ENCODE measurements at places on chromosomes 13 and 19.

DNA sequence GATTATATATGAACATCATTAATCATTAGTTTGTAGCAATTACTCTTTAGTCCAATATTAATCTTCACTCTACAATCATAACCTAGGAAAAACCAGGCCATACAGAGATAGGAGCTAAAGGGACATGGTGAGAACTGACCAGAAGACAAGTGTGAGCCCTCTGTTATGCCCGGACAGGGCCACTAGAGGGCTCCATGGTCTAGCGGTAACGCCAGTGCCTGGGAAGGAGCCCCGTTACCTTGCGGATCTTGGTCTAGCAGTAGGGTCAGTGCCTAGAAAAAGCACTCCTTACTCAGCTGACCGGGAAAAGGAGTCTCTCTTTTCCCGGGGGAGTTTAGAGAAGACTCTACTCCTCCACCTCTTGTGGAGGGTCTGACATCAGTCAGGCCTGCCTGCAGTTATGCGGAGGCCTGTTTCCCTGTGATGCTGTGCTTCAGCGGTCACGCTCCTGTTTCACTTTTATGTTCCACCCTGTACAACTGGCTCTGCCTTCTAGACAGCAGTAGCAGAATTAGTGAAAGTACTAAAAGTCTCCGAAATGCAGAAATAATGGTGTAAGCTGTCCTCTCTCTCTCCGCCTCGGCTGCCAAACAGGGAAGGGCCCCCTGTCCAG is 13.8 kb downstream of the OR7D4 start:
- DNase-seq = peak; percentile 80

- no peak for DNase-seq
Observed at GRCh38 chr13:57424379-57424778, 207.2 kb upstream of the PCDH17 start.

DNA sequence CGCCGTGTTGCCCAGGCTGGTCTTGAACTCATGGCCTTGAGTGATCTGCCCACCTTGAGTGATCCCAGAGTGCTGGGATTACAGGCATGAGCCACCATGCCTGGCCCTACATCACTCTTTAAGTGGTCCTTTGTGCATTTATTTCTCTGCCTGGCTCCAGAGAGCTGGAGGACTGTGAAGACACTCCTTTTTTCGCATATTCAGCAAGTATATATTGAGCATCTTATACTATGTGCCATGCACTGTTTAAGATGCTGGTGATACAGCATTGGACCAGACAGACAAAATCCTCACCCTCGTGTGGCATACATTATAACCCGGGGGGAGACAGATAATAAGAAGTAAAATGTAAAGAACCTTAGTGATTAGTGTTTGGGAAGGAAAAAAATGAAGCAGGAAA is 66.8 kb upstream of the NPAS1 start:
- DNase-seq = no peak

- DNase-seq = no peak
Observed at GRCh38 chr19:45110851-45111266, 17.9 kb downstream of the PPP1R37 start.

GRCh38 chr19:12785431-12786031 is 5.8 kb upstream of the JUNB start:
- DNase-seq = no peak

DNA sequence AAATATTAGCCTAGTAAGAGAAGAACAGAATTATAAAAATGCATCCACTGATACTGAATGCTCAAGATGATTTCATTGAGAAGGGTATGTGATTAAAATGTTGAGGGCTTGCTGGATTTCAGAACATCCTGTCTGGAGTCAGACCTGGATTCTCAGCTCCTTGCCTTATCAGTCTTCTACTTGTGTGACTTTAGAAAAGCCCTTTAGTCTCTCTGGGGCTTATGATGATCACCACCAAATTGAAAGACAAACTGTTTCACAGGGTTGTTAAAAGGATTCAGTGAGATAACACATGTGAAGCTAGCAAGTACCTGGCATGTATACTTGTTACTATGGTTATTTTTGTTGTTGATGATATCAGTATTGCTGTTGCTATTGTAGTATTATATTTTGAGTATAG is 118.4 kb downstream of the GPC6 start:
- DNase-seq = no peak

DNA sequence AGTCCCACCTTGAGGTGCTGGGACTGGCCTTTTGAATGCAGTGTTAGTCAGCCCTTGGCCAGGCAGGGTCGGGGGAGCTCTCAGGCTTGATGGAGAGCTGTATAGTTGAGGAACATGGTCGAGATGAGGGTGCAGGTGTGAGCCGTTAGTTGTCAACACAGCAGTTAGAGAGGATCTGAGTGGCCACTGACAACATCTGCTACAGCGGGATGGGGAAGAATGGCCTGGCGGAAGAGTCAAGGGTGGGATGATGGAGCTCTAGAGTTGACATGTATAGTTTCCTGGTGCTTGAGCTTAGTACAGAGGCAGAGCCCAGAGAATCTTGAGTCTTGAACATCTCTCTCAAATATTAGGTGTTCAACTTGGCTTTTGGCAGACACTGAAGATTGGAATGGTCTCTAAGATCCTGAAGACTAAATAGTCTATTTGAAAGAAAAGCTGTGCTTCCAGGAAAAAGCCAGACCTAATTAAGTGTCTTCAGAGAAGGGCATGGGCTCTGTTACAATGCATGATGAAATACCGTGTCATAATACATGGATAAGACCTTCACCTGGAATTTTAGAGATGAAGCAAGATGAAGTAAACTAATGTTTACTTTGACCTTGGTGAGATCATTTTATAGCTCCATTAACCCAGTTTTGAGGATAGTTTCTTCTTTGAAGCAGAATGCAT is 9.7 kb downstream of the PCCA start:
- DNase-seq = no peak

GRCh38 chr19:19406878-19407632 is 1.6 kb downstream of the GATAD2A start:
- DNase-seq = peak; percentile 39

DNA sequence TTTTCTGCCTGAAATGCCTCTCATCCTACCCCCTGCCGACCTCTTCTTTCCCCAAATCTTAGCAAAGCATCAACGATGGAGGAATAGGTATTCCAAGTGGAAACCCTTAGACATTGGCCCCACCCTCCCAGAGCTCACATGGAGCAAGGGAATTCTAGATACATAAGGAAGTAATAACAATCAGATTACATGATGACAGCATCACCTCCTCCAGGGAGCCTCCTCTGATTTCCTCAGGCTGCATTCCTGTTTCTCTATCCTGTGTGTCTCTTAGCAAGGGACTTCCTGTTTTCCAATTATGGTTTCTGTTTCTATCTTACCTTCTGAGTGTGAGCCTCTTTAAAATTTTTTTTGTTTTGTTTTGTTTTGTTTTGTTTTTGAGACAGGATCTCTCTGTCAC is 246.6 kb downstream of the TSHZ3 start:
- DNase-seq = no peak

DNA sequence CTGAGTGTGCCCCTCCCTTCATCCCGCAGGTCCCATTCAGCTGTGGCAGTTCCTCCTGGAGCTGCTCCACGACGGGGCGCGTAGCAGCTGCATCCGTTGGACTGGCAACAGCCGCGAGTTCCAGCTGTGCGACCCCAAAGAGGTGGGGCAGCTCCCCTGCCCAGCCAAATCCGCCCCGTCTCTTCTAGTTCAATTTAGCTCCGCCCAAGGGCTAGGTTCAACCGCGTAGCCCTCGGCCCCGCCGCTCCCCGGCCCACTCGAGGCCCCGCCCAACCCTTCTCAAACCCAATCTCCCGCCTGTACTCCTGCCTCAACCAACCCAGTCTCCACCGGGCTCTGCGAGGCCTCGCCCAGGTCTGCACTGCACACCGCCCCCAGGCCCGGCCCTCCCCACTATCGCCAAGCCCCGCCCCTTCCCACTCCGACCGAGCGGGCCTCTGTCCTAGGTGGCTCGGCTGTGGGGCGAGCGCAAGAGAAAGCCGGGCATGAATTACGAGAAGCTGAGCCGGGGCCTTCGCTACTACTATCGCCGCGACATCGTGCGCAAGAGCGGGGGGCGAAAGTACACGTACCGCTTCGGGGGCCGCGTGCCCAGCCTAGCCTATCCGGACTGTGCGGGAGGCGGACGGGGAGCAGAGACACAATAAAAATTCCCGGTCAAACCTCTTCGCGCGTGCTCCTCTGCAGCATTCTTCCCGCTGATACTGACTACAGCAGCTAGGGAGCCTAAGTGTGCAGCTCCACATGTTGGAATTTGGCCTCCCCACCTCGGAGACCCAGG is 2.9 kb downstream of the ETV2 start:
- DNase-seq = peak; percentile 88

- DNase-seq = no peak
Observed at GRCh38 chr13:93775507-93776108, 549.0 kb downstream of the GPC6 start.

DNA sequence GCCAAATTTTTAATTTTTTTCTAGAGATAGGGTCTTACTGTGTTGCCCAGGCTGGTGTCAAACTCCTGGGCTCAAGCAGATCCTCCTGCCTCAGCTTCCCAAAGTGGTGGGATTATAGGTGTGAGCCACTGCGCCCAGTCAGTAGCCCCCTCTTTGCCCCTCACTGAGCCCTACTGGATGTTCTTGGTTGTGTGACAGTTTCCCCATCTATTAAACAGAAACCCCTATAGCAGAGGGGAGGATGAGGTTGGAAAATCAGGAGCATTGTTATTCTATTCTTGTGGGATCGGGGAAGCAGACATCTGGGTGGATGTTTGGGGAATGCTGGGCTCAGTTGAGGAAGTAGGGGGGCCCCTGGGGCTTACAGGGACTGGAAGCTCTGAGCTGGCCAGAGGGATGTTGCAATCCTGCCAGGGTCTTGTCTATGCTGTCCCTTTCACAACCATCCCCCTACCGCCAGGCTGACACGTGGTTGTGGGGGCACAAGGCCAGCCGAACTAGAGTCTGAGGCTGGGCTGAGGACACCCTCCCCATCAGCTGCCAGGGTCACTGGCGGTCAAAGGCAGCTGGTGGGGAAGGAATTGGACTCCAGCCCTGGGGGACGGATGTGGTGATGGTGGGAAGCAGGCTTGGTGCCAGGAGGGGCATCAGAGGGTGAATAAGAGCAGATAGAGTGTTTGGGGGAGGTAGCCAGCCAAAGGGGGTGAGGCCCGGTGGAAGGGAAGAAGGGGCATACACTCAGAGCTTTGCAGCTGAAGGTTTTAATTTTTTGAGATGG is 10.9 kb downstream of the APOC1 start:
- no peak for DNase-seq

GRCh38 chr13:32878163-32878562 is 138.1 kb upstream of the KL start:
- no peak for DNase-seq

DNA sequence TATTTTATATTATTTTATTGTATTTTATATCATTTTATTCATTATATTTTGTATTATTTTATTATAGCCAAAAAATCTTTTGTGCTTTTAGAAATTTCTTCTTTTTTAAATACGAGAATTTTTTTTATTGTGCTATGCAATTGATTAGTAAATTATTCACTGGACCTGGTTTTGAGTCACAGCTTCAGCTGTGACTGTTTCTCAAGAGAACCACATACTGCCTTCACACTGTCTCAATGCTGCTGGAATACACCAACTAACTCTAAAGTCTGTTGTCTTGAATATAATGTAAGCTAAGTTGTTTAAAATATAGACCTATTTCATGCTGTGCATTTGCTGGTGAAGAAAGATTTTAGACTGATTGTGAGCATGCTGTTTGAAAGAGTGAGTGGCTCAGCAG is 423.6 kb downstream of the NDFIP2 start:
- DNase-seq = no peak

- DNase-seq = peak; percentile 92
Observed at GRCh38 chr19:41531438-41532311, 44.3 kb upstream of the CEACAM21 start.

All from naive thymus-derived CD8-positive, alpha-beta T cell (primary cell).